ENCODE measurements at places on chromosomes 11 and 22.

DNA sequence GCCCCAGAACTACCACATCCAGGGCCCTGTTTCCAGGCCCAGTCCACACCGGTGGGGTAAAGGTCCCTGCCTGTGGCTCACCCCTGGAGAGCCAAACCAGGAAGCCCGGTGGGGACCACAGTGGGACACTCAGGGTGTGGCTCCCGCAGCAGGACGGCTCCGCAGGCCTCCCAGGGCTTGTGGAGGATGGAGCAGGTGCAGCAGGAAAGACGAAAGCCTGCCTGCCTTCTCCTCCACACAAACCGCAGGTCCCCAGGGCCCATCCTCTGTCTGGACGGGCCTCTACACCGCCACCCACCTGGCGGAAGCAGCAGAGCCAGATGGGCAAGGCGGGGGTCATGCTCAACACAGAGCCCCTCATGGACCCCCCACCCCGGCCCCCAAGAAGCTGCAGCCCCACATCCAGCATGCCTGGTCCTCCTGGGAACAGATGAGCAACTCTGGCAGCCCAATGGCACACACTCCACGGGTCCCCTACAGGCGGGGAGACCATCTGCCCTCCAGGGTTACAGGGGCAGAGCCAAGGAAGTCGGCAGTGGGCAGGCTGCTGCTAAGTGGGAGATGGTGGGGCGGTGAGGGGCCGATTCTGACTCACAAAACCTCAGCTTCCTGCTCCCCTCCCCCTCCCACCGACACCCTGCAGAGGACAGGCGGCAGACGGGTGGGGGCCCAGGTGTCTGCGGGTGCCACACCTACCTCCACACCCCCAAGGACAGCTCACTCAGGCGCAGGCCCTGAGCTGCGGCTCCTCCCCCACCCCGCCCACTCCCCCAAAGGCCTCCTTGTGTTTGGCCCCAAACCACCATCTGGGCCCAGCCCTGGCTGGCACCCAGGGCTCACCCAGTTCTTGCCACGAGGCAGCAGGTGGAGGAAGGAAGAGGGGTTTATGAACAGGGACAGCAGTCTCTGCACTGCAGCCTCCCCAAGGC is 5.2 kb downstream of the SBF1 start:
- peak; percentile 94 for DNase-seq

GRCh38 chr22:44341431-44342346 is 28.9 kb upstream of the SHISAL1 start:
- DNase-seq: no peak

- no peak for DNase-seq
Observed at GRCh38 chr11:103842191-103842590, 194.2 kb upstream of the DDI1 start.

DNA sequence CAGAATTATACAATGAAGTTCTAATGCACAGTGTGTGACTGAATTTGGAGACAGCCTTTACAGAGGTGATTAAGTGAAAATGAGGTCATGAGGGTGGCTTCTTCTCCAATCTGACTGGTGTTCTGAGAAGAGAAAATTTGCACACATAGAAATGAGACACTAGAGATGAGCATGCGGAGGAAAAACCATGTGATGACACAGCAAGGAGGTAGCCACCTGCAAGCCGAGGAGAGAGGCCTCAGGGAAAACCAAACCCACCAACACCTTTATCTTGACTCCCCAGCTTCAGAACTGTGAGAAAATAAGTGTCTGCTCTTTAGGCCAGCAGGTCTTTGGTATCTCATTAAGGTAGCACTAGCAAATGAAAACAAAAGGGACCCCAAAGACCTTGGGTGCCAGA is 93.2 kb downstream of the GGTLC2 start:
- no peak for DNase-seq

DNA sequence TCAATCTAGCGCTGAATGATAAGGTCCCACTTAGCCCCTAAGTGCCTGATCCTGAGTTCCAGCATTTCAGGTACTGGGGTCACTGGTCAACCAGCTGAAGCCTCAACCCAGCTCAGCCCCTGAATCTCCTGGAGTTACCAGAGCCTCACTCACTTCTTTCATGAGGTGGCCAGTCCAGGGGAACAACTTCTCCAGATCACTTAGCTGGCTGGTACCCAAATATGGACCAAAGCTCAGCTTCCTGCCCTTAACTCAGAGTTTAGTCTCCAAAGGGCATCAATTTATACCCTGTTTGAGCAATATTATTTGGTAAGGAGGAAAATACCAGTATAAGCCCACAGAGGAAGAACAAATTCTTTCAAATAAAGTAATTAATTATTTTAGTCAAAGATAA is 105.6 kb downstream of the SLC1A2 start:
- DNase-seq: no peak

Measured in lower leg skin (tissue), 4 donors.